ENCODE measurements at places on chromosomes 13 and 19.

GRCh38 chr13:42393573-42394360, 121.8 kb downstream of the AKAP11 start:
- DNase-seq = no peak

DNA sequence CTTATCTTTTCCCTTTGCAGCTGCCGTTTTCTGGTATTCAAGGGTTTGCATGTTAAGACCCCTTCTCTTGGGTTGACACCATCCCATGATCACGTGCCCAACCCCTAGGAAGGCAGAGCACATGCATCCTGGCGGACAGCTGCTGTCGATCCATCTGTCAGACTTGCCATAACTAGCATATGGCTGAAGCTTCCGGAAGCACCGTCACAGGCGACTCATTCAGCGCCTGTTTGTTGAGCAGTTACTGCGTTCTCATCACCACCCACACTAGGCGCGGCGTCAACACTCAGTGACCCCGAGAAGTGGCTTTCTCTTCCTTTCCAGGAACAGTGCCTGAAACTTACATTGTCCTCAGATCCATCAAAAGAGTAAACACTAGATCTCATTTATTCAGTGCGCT, 93.6 kb downstream of the SOX1 start:
- no peak for DNase-seq

GRCh38 chr19:39599116-39599515, 3.2 kb upstream of the LGALS13 start:
- no peak for DNase-seq

GRCh38 chr19:37936886-37937285, 29.9 kb downstream of the SIPA1L3 start:
- no peak for DNase-seq

DNA sequence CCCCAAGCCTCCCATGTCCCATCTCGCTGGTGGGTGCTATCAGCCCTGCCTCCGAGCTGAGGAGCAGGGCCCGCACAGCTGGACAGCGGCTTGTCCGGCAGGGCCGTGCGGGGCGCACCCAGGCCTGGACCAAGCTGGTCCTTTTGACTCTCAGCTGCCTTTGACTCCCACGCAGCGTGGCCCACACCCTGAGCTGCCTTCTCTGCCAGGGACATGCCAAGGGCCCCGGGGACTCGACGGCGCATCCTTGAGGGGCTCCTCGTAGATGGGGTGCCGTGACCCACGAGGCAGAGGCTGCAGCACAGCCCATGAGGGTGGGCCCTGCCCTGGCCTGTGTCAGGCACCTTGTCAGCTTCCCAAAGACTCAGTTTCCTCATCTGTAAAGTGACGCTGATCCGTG, 38.8 kb upstream of the F7 start:
- DNase-seq = no peak

- DNase-seq = no peak
Observed at GRCh38 chr19:53037101-53038097, 7.1 kb upstream of the ERVV-2 start.

DNA sequence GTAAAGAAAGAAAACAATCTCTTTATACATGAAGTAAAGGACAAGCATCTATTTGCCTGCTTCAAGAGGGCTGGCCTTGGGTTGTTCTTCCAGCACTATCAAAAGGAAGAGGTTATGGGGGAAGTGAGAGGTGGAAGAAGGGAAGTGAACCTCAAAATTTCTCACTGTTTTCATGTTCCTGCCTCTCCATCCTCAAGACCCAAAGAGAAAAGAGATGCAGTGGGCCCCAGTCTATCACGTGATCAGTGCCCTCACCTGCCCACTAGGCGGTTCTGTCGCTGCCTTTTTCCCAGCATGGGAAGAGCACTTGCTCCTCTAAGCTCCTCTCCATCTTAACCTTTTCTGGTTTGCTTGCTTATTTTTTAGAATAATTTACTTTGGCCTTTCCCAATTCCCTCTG, 6.2 kb upstream of the USP12 start:
- DNase-seq = no peak

- no peak for DNase-seq
Observed at GRCh38 chr13:79803989-79804388, 323.0 kb downstream of the NDFIP2 start.

- DNase-seq = no peak
Observed at GRCh38 chr13:52707375-52707774, 32.2 kb downstream of the CNMD start.

DNA sequence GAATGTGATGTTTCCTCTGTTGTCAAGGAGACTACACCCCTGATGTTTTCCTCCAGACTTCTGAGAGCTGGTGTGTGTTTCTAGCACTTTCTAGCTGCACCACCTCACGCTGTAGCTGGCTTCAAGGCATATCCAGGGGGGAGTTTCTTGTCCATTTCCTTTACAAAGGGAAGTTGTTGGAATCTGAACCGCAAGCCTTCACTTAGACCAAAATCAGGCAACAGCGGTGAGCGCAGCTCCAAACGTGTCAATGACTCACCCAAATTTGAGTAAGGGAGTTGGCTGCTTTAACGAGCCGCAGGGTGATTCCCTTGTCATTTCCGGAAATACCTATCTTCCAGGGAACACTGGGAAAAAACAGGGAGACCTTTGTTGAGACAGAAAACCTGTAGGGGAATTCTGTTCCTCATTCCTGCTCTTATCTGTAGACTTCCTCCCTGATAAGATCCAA, 2.5 kb downstream of the LDLR start:
- DNase-seq = peak; percentile 83

DNA sequence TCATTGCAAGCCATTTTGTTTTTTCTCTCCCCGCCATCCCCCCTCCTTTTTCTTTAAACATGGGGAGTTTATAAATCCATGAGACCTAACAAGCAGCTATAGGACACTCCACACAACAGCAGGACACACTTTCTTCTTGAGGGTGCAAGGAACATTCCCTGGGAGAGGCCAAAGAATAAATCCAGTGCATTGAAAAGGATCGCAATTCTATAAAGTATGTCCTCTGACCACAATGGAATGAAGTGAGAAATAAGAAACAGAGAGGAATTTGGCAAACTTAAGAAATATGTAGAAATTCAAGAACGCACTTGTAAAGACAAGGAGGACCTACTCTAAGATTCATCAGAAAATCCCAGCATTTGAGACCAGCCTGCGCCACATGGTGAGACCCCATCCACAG, 11.9 kb downstream of the KLF2 start:
- DNase-seq = no peak

DNA sequence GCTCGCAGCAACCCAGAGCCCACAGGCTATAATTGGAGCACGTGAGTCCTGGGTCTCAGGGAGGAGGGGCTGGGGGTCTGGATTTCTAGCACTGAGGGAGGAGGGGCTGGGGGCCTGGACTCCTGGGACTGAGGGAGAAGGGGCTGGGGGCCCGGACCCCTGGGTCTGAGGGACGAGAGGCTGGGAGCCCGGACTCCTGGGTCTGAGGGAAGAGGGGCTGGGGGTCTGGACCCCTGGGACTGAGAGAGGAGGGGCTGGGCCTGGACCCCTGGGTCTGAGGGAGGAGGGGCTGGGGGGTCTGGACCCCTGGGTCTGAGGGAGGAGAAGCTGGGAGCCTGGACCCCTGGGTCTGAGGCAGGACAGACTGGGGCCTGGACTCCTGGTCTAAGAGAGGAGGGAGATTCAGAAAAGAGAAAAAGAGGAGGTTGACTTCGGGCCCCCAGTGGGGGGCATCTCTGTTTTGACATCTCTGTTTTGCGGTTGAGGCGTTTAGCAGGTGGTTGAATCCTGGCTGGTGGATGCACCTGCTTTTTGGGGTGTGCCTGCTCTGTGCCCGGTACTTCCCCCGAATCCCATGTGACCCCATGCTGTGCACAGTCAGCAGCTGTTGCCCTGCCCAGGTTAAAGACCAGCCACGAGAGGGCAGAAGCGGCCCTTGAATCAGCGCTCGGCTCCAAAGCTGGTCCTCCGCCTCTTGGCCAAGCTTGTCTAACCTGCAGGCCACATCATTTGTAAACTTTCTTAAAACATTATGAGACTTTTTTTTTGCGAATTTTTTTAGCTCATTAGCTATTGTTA, 10.5 kb downstream of the PVR start:
- DNase-seq = peak; percentile 71

Measured in CD4-positive, alpha-beta T cell treated with Interleukin-15 for 4 hours (primary cell).